ENCODE measurements at places on chromosomes 6 and 20.

- DNase-seq: no peak
These were observed 29.0 kb upstream of the SRF start for GRCh38 chr6:43142101-43142500.

GRCh38 chr6:20233007-20233730 lies 20.9 kb upstream of the MBOAT1 start:
- DNase-seq: no peak

GRCh38 chr20:48406912-48407340 lies 420.9 kb downstream of the PREX1 start:
- no peak for DNase-seq

DNA sequence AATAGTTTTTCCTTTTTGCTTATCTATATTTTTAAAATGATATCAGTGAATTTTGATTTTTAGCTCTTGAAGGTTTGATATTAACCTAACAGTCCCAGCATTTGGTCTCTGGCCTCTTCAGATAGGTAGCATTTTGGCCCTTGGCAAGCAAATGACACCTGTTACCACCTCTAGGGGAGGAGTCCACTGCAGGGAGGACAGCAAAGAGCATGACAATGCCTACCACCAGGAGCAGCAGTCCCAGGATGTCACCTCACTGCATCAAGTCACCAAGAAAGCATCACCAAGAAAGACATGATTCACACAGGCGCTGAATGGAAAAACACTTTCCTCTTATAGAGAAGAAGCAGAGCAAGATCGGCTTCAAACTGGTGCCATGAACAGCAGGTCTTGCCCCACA lies 224.3 kb downstream of the UBE3D start:
- DNase-seq: no peak

GRCh38 chr6:25689966-25690365 lies 38.0 kb downstream of the SCGN start:
- DNase-seq: no peak

DNA sequence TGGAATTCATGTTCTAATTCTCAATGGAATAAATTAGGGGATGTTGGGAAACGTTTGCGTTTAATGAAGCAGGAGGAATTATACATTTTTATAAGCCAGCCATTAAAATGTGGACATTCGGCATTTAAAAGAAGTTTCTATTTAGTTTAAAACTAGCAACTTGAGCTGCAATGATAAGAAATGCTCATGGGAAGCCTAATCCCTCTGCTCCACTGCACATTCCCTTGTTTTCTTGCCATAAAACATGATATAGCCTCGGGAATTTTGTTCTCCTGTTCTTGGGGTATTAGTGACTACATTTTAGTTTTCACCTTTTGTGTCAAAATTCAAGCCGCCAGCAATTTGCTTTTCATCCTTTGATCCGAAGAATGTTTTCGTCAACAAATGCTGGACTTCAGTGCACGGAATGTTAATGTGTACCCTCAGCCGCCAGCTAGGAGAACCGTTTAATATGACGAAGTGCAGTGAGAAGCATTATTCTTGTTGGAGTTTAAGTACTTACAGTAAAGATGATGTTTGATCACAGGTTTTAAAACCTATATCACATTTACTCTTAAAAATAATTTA lies 137.9 kb downstream of the HIVEP1 start:
- no peak for DNase-seq

GRCh38 chr6:109791301-109791700 lies 100.2 kb downstream of the FIG4 start:
- no peak for DNase-seq

DNA sequence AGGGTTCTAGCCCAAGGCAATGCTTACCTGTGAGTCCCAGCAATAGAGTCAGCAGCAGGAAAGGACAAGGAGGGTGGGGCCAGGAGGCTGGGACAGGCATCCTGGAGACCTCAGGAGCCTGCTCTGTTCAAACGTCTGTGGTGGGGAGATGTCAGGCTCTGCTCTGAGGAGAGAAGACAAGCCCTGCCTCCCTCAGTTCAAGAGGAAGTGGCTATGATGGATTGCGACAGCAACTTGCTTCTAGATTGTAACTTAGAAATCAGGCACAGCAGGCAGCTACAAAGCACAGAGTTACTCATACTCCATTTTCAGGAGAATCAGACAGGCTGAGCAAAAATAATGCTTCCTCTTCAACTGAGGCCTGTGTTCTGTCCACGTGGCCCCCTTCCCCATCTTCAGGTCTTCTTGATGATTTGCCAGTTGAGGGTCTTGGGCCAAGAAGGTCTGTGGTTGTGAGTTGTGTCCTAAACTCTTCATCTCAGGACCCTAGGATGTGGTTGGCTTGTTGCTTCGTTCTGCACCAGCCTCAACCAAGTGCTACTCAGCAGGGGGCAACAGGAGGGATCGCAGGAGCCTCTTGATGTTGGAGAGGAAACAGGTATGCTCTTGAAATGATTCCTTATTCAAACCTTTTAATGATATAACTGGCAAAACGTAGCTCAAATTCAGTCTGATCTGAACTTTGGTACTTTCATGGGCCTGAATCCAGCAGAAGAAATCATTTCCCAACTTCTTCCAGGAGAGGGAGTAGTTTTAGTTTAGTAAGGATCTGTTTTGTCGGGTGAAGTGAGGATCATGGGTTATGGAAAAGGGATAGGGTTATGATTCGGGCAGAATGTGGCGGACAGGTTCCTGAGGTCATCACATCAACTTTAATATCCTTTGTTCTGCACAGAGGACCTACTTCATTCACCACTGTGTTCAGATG lies 31.0 kb downstream of the SIRPB1 start:
- no peak for DNase-seq

GRCh38 chr20:61569825-61570224 lies 317.8 kb downstream of the CDH4 start:
- no peak for DNase-seq

DNA sequence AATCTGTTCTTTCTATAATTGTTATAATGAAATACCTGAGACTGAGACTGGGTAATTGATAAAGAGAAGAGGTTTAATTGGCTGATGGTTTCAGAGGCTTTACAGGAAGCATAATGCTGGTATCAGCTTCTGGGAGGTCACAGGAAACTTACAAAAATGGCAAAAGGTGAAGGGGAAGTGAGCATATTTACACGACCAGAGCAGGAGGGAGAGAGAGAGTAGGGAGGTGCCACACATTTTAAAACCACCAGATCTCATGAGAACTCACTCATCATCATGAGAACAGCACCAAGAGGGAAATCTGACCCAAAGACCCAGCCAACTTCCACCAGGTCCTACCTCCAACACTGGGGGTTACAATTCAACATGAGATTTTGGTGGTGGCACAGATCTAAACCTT lies 2.6 kb upstream of the SIRPB1 start:
- no peak for DNase-seq

DNA sequence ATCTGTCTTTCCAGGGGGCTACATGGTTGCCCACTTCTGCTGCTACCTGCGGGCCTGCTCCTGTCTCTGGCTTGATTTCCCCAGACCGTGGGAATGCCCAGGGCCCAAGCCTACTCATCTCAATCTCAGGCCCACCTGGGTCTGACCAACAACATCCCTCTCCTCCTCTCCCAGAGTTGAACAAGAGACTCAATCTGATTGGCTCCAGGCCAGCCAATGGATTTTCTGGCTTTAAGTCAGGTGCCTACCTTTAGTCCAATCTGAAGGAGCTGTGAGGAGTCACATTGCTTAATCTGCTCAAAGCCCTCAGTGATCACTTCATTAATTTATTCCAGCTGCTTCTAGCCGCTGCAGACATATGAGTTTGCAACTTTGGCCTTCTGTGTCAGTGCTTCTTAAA lies 162.4 kb upstream of the KCNG1 start:
- DNase-seq: no peak

DNA sequence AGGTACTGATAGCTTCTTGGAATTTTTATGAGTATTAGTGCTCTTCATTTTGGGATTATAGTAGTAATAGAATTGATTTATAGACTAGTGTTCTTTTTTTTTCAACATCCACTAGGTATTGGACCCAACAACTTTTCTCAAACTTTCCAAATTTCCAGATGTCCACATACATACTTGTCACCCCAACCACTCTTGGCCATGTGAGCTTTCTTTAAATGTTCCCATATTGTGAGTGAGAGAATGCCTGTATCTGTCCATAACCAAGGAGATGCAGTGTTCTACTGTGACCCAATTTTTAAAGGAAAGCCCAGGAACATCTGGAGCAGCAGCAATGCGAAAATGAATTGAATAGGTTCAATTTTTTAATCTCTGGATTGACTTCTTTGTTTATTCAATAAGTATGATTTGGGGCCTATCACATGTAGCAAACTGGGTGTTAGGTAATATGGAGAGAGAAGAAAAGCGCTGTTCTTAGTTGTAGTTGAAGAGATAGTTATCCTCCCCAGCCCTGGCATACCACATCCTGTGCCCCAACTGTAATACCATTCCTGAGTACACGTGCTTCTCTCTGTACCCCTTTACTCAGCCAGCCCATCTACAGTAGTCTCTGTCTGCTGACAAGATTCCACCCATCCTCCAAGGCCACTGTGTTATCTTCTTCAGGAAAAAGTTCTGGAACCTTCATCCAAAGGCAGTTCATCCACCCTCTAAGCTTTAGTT lies 116.8 kb upstream of the SUPT3H start:
- no peak for DNase-seq

- no peak for DNase-seq
These were observed 526.7 kb upstream of the ADGRB3 start for GRCh38 chr6:68108233-68108835.

GRCh38 chr6:42960243-42961019 lies at the start of gene GNMT:
Gene GNMT, plus strand, starts transcription at chr6:42960754. Its CDS starts 14 bp downstream, at chr6:42960768.
- DNase-seq: no peak

DNA sequence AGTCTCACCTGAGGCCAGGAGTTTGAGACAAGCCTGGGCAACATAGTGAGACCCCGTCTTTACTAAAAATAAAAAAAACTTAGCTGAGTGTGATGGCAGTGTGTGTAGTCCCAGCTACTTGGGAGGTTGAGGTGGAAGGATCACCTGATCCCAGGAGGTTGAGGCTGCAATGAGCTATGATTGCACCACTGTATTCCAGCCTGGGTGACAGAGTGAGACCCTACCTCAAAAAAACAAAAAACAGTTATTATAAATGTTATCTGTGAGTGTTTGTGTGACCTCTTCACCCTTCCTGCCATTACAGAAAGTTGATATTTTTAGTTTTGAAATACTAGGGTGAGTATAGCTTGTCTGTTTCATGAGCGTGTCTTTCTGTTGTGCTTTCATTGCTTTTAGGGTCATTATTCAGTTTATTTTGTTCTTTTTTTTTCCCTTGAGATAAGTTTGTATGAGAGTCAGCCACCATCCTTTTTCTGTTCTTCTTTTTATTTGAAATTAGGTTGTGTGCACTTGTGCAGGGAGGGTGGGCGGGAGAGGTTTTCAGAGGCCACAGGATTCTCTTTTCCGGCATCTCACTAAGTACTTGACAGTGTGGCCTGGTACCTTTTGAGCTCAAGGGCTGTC lies 26.2 kb downstream of the CDYL start:
- no peak for DNase-seq

- no peak for DNase-seq
These were observed 83.8 kb downstream of the FNDC1 start for GRCh38 chr6:159252955-159253508.

DNA sequence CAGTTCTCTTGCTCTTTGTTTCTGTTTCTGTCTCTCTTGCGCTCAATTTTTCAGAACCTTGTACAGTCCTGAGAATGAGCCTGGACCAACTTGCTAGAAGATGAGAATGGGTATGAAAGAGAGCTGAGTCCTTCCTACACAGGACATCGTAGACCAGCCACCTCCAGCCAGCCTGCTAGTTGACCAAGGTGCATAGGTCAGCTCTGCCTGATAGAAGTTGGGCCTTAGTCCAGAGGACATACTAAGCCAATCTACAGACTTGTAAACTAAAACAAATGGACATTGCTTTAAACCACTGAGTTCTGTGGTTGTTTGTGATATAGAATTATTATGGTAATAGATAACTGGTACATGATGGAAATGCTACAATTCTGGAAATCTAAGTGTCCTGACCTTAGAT lies 236.4 kb upstream of the ZFP64 start:
- DNase-seq: no peak

- no peak for DNase-seq
These were observed 41.6 kb upstream of the SYNCRIP start for GRCh38 chr6:85684133-85684808.

DNA sequence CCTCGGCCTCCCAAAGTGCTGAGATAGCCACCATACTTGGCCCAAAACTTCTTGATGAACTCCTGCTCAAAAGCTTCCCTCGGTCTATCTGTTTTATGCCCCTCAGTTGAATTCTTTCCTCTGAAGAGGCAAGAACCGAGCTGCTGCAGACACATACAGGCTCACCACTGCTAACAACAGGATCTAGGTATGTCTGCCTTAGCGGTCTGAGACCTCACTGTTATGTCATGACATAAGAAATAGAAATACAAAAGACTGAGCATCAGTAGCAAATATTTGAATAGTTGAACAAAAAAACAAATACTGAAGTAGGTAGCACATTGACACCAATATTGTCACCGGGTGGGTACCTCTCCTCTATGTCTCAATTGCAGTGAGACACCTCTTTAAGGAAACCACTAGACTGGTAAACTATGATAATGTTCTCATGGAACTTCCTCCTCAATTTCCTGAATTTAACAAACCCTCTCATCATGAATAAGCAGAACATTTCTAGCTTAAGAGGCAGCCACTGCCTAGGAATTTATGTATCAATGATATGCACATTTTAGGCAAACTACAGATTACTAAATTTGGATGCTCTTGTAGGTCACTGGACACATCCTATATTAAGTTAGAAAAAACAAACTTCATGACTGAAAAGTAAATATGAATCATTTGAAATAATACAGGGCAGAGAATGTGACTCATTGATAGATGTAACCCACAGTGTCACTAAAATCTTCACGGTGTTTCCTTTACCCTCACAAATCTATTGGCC lies 9.4 kb upstream of the STXBP5 start:
- DNase-seq: no peak

- no peak for DNase-seq
These were observed 690 bp downstream of the GDAP1L1 start for GRCh38 chr20:44247586-44248409.

DNA sequence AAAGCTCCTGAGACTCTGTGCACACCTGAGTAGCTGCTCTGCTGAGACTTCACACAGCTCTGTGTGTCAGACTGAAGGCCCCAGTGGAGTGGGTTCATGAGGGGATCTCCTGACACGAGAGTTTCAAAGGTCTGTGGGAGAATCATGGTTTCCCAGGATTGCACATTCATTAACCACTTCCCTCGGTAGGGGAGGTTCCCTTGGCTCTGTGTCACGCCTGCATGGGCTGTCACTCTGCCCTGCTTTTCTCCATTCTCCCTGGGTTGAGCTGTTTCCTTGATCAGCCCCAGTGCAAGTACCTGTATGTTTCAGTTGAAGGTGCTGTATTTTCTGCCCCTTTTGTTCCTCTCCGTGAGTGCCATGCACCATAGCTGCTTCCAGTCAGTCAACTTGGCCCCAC lies 236.9 kb downstream of the EPM2A start:
- no peak for DNase-seq

Measured in stimulated activated CD8-positive, alpha-beta memory T cell treated with anti-CD3 and anti-CD28 coated beads, Interleukin-7, amount 100 ng/mL, for 24 hours (primary cell).